ENCODE measurements at places on chromosomes 13 and 19.

GRCh38 chr19:21608571-21608970, 103.2 kb downstream of the ZNF429 start:
- DNase-seq = no peak

DNA sequence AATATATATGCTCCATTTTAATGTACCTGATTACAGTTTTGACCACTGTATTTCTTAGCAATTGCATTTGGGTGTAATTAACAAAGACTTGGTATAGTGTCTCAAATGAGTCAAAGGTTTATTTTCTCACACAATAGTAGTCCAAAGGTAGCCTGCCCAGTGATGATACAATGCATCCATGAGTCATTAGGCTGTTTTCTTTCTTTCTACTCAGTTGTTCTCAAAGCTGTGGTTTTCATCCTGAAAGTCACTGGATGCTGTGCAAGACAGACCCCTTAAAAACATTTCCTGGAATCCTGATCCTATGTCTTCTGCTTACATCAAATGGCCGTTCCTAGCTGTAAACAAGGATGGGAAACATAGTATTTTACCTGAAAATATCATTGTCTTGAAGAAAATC, 651.2 kb upstream of the MIR17HG start:
- peak; percentile 71 for DNase-seq

GRCh38 chr13:24279327-24280110, 29.9 kb upstream of the C1QTNF9 start:
- no peak for DNase-seq

- DNase-seq = no peak
These were observed 1.4 kb upstream of the PAN3 start for GRCh38 chr13:28136916-28137315.

- no peak for DNase-seq
These were observed 52.8 kb downstream of the RUBCNL start for GRCh38 chr13:46334035-46334822.

GRCh38 chr13:31538067-31539042, 201.0 kb upstream of the RXFP2 start:
- peak; percentile 72 for DNase-seq

DNA sequence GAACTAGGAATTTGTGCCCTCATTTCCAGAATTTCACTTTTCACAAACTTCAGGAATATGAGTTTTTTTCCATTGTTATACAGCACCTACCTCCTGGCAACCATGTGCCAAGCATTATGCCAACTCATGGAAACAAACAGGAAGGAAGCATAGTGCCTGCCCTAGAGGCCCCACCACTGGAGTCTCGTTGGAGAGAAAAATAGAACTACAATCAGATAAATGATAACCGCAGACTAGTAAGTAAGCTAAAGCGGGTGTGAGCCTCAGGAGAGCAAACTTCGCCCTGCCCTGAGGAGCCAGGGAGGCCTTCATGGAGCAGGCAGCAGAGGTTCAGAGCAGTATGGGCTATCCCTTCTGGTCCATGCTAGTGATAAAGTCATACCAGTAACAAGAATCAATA, 75.9 kb downstream of the FRY start:
- DNase-seq = no peak

DNA sequence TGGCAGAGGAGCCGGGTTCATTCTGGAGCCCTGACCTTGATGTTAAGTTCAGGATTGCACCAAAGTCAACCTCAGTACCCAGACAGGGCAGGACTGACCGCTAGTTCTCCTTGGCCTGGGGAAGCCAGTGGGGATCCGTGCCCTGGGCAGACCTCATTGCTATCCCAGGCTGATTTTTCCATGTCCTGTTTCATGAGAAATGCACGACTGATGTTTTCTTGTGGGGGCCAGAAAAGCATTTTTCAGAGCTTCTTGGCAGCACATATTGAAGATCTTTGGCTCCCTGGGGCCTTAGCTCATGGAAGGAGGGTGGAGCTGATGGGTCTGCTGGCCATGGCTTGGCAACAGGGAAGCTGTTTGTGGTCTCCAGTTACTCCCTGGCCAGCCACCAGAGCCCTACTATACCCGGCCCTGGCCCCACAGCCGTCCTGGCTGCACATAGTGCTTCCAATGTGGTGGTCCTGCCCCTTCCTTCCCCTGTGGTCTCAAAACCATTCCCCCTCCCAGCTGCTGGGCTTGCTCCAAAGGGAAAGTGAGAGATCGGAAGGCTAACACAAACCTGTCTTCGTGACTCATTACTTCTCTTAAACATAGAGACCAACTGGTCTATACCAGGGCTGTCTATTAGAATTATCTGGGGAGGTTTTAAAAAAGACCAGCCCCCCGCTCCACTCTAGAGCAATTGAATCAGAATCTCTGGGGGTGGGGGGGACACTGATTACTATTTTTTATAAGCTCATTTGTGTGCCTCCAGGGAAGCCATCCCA, 11.2 kb downstream of the IL17D start:
- no peak for DNase-seq

DNA sequence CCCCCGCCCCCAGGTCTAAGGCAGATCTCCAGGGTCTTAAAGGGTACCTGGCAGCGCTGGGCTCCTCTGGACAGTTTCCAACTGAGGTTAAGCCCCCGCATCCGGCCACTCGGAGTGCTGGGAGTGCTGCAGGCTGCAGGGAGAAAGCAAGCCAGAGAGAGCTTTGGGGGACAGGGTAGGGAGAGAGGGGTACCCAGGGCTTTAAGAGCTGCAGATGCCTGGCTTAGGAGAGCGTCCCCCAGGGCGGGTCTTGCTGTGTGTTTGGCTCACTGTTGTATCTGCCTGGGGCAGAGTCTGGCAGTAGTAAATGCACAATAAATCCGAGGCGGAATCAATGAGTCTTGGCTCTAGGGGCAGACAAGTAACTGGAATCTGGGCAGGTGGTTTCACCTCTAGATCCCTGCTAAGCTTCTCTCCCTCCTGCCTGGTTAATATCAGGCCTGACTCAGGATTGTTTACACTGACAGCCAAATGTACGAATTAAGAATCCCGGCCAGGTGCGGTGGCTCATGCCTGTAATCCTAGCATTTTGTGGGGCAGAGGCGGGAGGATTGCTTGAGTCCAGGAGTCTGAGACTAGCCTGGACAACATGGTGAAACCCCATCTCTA, 798 bp upstream of the COX6B2 start:
- peak; percentile 66 for DNase-seq

- no peak for DNase-seq
These were observed 60.5 kb downstream of the COL4A2 start for GRCh38 chr13:110367620-110368019.

DNA sequence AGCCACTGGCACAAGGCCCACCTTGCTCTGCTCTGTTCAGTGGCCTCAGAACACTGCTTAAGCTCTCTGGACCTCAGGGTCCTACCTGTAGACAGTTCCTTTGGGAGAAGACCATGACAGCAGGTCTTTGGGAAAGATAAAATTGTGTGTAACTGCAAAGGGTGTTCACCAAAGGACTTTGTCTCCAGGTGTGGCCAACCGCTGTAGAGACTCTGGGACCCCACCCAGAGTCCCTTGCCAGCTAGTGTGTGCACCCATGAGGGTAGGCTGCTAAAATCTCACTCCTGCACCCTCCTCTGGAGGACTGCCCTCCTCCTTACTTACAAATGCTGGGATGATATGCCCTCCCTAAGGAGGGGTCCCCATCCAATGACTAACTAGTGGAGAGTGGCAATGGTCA, 211.2 kb downstream of the TSHZ3 start:
- no peak for DNase-seq

DNA sequence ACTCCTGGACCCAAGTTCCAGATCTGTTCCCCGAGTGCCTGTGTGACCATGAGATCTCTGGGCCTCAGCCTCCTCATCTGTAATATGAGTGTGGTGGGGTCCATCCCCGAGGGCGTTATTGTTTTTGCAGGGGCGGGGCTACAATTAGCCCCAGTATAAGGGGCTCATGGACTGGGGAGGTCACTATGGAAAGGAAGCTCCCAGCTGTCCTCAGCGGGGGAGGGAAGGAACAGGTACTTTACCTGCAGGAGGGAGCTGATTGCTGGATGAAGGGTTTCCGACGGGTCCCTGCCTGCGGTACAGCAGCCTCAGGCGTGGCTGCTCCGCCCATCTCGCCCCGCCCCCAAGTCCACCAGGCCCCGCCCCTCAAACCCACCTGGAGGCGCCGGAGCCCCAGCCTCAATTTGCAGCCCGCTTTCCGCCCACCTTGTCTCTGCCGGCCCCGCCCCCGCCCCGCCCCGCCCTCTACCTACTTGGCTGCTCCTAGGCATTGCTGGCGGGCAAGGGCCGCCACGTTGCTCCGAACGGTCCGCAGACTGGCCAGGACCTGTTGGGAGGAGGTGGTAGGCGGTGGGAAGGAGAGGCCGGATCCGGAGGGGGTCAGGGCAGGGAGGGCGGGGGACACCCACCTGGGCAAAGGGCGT, 5.5 kb downstream of the PDE4C start:
- DNase-seq = no peak

DNA sequence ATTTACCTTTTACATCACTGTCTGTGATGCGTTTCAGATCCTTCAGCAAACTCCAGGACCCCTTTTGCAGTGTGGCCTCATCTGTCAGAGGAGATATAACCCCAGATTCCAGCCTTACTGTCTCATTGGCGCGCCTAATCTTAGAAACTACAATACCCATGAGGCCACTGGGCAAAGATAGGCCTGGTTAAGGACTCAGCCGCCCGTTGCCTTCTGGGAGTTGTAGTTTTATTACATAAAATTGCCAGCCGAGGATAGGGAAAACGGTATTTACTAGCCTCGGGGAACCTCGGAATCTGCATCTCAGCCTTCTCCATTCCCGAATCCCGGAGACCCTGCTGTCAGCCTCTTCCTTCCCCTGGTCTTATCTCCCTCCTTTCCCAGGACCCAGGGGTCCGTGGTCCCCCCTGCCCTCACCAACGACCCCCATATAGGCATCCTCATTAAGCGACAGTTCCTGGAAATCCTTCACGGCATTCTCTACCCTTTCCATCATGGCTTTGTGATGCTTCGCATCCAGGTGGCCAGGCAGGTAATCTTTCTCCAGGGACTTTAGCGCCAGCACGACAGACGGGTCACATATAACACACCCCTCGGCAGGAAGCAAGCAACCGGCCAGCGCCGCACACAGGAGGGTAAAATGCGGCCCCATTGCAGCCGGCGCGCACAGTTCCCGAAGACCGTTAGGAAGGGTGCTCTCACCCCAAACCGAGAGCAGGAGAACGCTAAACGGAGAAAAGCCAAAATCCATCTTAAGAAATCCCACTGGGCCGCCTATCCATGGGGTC, 1.3 kb downstream of the IZUMO1 start:
- DNase-seq = peak; percentile 63

DNA sequence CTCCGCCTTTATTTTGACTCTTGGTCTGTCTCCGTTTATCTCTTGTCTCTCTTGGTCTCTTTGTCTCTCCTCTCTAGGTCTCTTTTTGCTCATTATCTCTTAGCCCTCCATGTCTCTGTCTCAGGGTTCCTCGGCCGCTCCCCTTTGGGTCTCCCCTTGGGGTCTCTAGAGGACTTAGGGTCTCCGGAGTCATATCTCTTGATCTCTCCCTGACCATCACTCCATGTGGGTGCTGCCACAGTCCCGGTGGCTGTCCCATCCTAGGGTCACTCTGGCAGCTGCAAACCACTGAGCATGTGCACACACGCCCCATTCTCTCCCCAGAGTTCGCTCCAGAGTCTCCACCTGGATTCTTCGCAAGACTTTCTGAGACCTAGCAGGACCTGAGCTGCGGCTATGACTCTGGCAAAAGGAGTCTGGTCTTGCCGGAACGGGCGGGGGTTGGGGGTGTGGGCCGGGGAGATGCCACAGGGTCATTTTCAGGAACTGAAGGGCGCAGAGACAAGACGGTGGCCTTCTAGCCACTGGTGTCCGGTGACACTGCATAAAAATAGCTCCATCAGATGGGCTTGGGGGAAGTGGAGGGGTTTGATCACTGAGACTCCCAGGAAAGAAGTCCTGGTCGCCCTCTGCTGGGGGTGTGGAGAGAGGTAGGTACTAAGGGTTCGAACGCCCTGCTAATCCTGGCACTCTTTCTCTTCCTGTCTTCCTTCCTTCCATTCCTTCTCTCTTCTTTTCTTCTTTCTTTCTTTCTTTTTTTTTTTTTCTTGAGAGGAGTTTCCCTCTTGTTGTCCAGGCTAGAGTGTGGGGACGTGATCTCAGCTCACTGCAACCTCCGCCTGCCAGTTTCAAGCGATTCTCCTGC, 1.2 kb upstream of the KCNA7 start:
- peak; percentile 56 for DNase-seq

GRCh38 chr13:29576581-29576980, 18.9 kb downstream of the SLC7A1 start:
- DNase-seq = no peak

- no peak for DNase-seq
These were observed 60.8 kb downstream of the AP1M1 start for GRCh38 chr19:16258440-16258903.

DNA sequence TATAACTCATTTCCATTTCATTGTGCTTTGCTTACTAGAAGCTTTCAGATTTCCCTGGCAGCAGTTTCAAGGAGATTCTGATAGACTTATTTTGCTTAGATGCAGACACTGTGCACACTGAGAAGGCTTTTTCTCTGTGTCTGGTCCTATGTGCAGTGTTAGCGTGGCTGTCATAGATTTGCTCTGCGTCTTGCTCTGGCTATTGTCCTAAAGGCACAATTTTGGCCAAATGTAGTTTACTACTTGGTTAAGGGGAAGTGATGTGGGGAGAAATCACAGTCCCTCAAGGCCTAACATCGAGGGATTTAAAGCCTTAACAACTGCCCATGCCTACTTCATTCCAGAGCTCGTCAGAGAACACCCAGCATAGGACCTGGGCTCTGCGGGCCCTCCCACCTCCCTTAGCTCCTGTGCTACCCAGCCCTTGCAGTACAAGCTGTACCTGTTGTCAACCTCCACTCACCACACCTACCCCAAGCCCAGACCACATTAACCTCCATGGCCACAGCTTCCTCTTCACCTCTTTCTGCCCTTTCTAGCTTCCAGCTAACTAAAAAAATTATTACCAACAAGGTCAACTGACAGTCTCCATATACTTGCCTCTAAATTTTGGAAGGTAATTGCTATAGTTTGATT, 38.9 kb upstream of the KATNAL1 start:
- DNase-seq = no peak

GRCh38 chr19:28314756-28315155, 898.2 kb downstream of the UQCRFS1 start:
- DNase-seq = no peak

- peak; percentile 78 for DNase-seq
These were observed 50.3 kb upstream of the SIN3B start for GRCh38 chr19:16778796-16779411.

GRCh38 chr13:97240788-97241734, 18.9 kb downstream of the MBNL2 start:
- DNase-seq = no peak

Data from MCF 10A (cell line).